ENCODE measurements at places on chromosomes 7 and 10.

GRCh38 chr7:4017785-4018184, 664.3 kb upstream of the FOXK1 start:
- DNase-seq, result no peak

GRCh38 chr7:114375907-114376306, 38.7 kb upstream of the FOXP2 start:
- DNase-seq, result no peak

- DNase-seq, result no peak
Observed at GRCh38 chr7:138861051-138861450, 63.1 kb upstream of the ATP6V0A4 start.

- DNase-seq, result no peak
Observed at GRCh38 chr10:68470300-68470699, 1.5 kb downstream of the DNA2 start.

DNA sequence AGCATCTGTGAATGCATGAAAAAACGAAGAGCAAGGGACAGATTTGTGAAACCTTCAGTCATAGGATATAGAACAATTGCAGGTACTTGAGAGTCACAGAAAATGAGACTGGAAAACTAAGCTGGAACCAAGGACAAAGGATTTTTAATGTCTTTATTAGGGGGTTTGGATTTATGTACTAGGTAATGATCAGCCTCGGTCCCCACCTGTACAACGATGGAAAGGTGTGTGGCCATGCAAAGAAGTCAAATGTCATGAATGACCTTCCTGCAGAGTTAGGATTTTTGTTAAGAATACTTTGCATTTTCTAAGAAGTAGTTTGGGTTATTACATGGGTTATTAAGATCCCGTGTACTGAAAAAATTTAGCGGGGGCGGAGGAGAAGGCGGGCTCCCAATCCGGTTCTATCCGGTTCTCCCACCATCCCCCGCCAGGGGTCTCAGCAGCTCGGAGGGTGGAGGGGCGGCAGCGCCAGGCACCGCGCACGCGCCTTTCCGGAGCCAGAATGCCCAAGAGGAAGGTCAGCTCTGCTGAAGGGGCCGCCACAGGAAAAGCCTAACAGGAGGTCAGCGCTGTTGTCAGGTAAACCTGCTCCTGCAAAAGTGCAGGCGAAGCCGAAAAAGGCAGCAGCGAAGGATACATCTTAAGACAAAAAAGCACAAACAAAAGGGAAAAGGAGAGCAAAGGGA, 327.5 kb upstream of the PLXDC2 start:
- DNase-seq, result no peak
